ENCODE measurements at places on chromosomes 7 and 10.

DNA sequence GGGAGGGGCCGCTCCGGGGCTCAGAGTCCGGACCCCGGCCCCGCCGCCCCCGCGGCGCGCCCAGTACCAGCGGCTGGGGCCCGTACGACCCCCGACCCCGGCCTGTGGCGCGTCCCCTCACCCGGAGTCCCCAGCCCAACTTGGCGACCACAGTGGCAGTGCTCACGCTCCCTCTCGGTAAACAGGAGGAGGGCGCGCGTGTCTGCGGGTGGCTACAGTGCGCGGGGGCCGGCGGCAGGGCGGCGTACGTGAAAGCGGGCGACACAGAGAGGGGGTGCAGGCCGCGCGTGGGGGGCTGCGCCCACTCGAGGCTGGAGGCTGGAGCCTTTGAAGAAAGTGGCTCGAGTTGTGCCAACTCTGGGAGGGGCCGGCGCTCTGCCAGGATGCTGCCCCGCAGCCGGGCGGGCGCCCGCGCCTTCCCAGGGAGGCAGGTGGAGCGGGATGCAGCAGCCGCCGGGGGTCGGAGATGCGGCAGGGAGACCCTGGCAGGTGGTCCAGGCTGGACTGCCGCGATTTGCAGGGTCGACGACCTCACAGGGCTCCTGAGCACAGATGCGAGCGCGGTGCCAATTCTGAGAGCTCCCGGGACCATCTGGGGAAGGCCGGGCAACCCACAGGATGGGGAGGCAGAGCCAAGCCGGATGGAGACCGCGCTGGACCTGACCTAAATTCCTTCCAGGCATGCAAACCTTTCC lies 655 bp downstream of the PTPRE start:
- peak; percentile 15 for DNase-seq

DNA sequence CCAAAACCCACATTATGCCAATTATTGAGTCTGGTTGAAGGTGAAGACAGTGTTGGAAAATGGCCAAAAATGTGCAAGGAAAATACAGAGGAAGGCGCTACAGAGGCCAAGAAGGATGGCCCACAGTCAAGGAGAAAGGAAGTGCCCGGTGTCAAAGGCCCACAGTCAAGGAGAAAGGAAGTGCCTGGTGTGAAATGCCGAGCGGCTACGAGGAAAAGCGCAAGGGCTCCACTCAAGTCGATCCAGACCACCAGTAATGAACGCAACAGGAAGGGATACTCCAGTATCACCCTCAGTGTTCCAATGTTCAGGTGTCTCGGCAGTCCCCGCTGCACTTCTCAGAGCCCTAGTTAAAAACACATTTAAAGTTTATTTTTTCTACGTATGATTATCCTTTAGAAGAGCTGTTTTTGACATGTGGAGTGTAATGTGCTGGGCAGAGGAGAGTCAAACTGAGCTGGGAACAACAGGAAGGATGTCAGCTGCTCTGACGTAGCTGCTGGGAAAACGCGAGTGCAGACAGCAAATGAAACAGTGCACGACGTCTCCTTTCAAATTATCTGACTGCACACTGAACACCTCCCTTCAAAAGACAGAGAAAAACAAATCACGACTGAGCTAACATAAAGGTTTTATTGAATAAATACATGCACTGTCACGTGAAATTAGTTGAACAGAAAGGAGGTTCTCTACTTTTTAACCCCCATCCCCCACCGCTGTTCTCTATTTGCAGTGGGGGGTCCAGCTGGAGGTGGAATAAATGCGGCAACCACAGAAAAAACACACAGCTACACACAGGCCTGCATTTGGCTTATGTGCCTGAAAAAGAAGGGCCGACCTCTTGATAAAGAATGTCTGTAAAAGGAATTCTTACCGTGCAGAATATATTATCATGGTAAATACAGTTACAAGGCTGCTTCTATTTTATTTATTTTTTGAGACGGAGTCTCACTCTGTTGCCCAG lies 26.1 kb upstream of the NCAPG2 start:
- DNase-seq, result no peak

DNA sequence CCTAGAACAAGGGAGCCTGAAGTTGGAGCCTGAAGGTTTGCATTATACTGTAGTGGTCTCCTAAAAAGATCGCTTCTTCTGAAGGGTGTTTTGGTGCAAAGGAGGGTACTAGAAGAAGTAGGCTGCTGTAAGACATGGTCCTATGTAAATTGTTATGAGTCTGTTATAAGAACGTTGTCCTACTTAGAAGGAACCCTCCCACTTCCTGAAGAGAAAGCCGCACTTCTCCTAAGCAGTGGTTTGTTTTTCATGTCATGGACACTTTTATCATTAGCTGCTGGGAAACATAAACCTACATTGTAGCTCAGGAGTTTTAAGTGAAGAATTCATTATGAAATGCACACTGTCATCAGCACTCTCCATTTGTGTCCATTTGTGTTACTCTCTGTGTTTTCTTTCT lies 129.1 kb upstream of the ITGB1 start:
- DNase-seq, result no peak

- DNase-seq, result no peak
These were observed 5.2 kb downstream of the PDLIM1 start for GRCh38 chr10:95285556-95285955.

- DNase-seq, result no peak
These were observed 27.6 kb downstream of the CHCHD3 start for GRCh38 chr7:133054162-133054840.

DNA sequence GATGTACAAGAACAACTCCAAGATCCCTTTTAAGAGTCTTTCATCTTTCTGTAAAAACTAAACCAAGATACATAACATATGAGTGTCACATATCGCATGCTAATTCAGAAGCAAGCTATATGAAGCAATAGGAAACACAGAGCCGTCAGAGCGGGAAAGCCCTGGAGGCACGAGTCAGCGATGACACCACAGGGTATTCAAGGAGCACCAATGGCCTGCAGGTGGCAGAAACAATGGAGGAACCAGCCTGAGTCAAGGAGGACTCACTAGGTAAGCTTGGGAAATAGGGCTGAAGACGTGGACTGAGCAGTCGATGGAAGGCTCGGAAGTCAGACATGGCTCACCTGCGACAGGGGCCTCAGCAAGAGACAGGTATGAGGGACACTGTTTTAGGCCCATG lies 214.4 kb downstream of the FAM107B start:
- DNase-seq, result peak; percentile 78
